ENCODE measurements at places on chromosomes 6 and 20. TPM values are rescaled to one million over a fixed set of nuclear protein-coding genes. Genes with fewer than 3 reads are reported as not detected.

THBD gene
- total RNA-seq: 266 TPM

RAD21L1 gene
- not detected for total RNA-seq

HLA-DRA gene
- 342 TPM for total RNA-seq

HMGCLL1 gene
- total RNA-seq: not detected

REM1 gene
- total RNA-seq: 4.3 TPM

ADAM33 gene
- 177 TPM for total RNA-seq

KCNK16 gene
- total RNA-seq: not detected

GNRH2 gene
- total RNA-seq: not detected

IRF4 gene
- total RNA-seq: 1.1 TPM

MYL9 gene
- total RNA-seq: 531 TPM

C6orf141 gene
- total RNA-seq: 0.42 TPM

LAMA2 gene
- 111 TPM for total RNA-seq

CPNE5 gene
- 1.6 TPM for total RNA-seq

POU5F1 gene
- 12.9 TPM for total RNA-seq

MUC21 gene
- total RNA-seq: not detected

OR2B2 gene
- total RNA-seq: not detected

GABRR1 gene
- not detected for total RNA-seq

DDO gene
- total RNA-seq: 1.6 TPM

HECA gene
- 58.3 TPM for total RNA-seq

KIAA0408 gene
- 0.68 TPM for total RNA-seq

SLC22A2 gene
- total RNA-seq: not detected

GFRA4 gene
- not detected for total RNA-seq

STMND1 gene
- not detected for total RNA-seq
